Gastrocnemius medialis (tissue), 4 donors: ENCODE measurements at places on chromosomes 1 and 21. TPM values are rescaled to one million over a fixed set of nuclear protein-coding genes. Genes with fewer than 3 reads are reported as not detected.

DNA sequence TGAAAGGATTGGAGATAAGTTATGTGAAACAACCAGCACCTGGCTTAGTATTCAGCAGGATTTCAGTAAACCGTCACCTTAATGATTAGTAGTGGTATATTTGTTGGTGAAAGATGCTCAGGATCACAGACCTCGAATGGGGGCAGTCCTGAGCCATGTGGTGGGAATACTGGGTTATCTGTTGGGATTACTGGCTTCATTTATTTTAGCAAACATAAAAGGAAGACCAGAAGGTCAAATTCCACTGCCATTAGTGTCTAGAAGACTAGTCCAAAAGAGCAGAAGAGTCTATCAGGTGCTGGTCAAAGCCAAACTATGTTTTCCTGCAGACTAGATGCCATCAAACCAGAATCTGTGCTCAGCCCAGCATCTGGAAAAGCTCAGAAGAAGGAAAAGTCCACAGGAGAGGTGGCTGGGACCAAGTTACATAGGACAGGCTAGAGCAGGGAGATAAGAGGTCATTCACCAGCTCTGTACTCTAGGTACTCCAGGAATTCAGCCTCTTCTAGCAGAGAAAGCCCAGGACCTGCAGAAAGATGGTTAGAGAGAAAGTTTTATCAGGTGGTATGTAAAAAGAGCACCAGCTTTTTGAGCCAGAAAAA lies 343.4 kb downstream of the PLPP3 start:
- DNase-seq: no peak

GJA8 gene
- not detected for total RNA-seq

- no peak for DNase-seq
Observed at GRCh38 chr1:53557830-53558738, 98.9 kb downstream of the DMRTB1 start.

DNA sequence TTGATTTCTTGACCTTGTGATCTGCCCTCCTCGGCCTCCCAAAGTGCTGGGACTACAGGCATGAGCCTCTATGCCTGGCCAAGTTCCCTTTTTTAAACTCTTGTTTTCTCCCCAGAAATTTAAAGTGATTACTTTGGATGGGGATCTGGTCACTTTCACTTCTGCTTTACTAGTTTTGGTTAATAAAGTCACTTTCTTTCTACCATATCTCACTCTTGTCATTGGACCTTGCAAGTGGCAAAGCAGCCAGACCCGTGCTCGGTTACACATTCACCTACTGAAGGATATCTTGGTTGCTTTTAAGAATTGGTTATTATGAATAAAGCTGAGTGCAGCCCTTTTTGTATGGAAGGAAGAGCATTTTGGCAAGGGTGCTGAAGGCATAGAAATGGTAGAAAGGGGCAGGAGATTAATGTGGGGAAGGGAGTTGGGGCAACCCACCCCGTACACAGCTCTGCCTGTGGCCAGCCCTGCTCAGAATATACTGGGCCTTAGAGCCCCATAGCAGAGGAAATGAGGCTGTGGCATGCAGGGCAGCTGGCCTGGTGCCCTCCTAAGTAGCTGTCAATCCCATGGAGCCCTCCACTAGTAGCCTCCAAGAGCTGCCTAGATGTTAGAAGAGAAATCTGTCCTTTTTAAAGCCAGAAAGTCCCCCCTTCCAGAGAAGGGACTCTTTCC lies 40.7 kb downstream of the CD2 start:
- DNase-seq: no peak

GRCh38 chr1:42420911-42421585 lies 34.8 kb downstream of the ZMYND12 start:
- no peak for DNase-seq

GRCh38 chr1:114505148-114505561 lies 5.8 kb downstream of the TRIM33 start:
- no peak for DNase-seq

- DNase-seq: no peak
Observed at GRCh38 chr1:4621646-4622045, 32.8 kb upstream of the AJAP1 start.

DNA sequence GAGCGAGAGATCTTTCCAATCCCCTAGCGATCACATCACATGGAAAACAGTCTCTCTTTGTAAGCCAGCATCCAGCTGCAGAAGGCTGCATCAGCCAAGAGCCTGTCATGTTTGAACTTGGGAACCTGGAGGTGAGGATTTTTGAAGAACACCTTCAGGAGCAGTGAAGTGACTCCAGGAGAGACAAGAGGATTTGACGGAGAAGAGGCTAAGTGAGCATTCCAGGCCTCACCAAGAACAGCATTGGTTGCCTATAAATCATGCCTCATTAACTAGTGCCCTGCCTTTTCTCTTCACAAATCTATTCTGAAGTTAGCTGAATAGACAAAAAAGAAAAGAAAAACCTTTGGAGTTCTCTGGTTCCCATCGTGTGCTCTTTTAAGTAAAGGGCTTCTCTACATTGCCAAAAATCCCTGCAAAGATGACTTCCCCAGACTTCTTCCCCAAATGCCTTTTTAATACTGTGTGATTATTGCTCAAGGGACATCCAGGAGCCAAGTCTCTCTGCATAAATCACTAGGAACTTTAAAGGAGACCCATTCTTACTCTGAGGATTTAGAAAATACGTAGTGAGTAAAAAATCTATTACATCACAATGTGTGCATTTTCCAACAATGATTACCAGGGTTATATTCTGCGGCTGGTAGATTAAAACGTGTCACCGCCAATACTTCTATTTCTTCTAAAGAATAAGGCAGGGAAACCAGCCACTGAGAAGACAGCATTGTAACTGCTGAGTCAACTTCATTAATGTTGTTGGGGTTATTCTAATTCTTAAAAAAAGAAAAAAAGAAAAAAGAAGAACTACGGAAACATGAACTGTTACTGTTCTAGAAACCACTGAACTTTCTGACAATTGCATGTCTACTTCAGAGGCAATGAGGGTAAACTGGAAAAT lies 95.2 kb downstream of the KIF14 start:
- no peak for DNase-seq

CDC73 gene
- total RNA-seq: 18.7 TPM

GRCh38 chr1:15330028-15330427 lies 79.7 kb upstream of the EFHD2 start:
- no peak for DNase-seq

UMODL1 gene
- total RNA-seq: not detected

TAL1 gene
- 0.69 TPM for total RNA-seq

- no peak for DNase-seq
Observed at GRCh38 chr1:3530086-3530925, 75.8 kb downstream of the ARHGEF16 start.

DNA sequence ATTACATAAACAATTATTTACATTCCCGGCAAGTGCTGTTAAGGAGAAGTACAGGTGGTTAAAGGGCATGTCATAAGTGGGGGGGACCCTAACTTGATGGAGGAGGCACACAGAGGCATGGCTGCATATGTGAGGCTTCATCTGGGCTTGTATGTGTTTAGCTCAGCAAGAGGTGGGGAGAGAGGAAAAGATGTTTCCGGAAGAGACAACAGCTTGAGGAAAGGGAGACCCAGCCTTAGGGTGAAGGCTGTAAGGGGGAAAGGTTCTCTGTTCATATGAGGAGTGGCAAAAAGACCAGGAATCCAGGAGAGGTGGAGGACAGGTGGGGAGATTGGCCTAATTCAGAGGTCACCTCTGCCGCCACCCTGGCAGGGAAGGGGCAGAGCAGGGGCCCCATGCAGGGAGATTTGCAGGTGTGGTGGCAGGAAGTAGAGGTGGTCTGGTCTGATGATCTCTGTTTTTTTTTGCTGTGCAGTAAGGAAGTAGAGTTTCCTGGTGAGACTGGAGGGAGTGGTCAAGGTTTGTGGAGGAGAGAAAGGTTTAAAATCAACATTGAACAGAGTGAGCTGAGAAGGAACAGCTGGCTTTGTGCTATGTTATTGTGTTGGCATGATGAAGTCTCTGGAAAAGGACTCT lies 9.0 kb downstream of the TRAF5 start:
- DNase-seq: no peak

DNA sequence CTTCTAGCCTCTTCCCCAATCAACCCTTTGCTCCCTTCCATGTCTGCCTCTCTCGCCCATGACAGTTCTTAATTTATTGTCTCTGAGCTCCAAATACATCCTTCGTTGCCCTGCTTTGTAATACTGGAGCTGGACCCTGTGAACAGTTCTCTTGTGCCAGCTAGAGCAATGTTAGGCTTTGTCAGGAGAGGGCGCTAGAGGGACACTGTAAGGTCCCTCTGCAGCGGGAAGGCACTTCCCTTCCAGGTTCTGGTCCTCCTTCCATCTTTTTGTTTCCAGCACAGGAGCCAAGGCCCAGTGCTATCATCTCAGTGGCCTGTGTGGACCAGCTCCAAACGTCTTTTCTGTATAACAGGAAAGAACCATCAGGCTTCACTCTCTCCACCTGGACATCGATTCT lies 95.9 kb downstream of the PTPRU start:
- DNase-seq: no peak
